Right lung (tissue), 10 donors: ENCODE measurements at places on chromosomes 3 and 15. TPM values are rescaled to one million over a fixed set of nuclear protein-coding genes. Genes with fewer than 3 reads are reported as not detected.

The LMOD3 gene
- polyA plus RNA-seq = 0.58 TPM

The CCR3 gene
- 0.12 TPM for polyA plus RNA-seq

The CHRNA7 gene
- polyA plus RNA-seq = 19.1 TPM

The CCDC54 gene
- polyA plus RNA-seq = 0.08 TPM
